ENCODE measurements at places on chromosomes 4 and X. TPM values are rescaled to one million over a fixed set of nuclear protein-coding genes. Genes with fewer than 3 reads are reported as not detected.

Gene NHSL2
- total RNA-seq = 1.3 TPM

Gene TREX2
- 1.3 TPM for total RNA-seq

Gene RIBC1
- 0.25 TPM for total RNA-seq

Gene SYN1
- total RNA-seq = 0.09 TPM

Gene HNRNPDL
- 57.4 TPM for total RNA-seq

Gene P2RY10
- total RNA-seq = 0.25 TPM

Gene PABPC1L2A
- total RNA-seq = not detected

Gene GUCY1B1
- 6.7 TPM for total RNA-seq
